ENCODE measurements at places on chromosomes 4 and X.

- no peak for DNase-seq
These were observed 79.5 kb downstream of the RASGEF1B start for GRCh38 chr4:81392164-81392563.

- DNase-seq: no peak
These were observed 152.5 kb upstream of the SPRY1 start for GRCh38 chr4:123244137-123244536.

DNA sequence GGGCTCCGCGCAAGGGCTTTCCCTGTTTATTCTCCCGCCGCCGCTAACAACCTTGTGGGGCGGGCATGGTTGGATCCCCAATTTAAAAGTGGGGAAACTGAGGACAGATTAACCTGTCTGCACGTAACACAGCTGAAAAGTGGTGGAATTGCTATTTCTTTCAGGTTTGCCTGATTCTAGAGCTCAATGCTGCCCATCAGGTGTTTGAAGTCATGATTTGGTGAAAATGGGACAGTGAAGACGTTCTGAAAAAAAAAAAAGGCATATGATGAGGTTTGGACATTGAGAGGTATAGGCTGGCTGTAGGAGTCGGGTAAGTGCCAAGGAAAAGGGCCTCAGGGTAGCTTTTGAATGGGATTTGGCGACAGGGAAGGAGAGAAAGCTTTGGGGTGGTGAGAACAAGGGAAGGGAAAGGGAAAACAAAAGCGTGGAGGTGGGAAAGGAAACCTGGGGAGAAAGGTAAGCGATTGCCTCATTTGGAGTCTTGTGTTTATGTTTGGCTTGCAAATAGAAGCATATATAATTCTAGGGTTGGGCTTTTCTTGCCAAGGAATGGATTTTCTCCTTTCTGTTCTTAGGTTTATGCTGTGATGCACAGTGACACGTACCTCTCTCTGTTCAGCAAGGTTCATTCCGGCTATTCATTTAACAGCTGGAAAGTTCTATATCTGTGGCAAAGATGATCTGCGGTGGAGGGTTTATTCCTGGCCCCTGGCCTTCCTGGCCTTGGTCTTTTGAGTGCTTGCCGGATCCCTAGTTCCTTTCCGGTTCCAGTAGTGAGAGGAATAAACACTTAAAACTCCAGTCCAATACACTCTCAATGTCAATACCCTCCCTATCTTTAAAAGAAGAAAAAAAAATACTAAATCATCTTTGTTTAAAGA, 2.4 kb upstream of the STIM2 start:
- no peak for DNase-seq

- DNase-seq: no peak
These were observed 159.8 kb downstream of the FAM13A start for GRCh38 chr4:88897180-88897579.

DNA sequence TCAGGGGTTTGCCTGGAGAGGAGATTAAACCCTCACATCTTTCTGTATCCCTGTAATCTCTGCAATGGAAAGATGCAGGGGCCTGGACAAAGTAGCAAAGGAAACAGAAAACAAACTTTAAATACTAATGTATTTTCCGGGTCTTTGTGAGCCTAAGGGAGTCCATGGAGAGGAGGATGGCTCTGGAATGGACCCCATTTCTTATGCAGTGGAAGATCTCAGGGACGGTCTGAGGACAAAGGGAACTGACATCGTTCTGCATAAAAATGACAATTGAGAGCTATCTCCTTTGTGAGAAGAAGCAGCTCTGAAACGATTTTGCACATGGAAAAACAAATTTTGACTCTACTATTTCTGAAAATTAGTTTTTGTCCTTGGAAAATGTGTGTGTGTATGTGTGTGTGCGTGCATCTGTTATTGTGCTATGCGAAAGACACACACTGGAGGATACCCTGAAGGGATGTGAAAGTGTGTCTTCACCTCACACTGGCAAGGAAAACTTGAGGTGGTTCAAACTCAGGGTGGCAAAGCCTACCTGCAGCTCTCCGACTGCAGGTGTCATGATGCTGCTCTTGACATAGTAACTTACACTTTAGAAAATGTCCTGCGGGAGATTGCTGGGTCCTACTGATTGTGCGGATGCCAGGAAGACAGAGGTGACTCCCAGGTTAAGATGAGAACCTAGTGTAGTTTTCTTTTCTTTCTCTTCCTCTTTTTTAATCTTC, 126.4 kb upstream of the JADE1 start:
- no peak for DNase-seq

- DNase-seq: no peak
These were observed 86.3 kb upstream of the BMP2K start for GRCh38 chr4:78689700-78690323.

GRCh38 chr4:91436556-91436955, 867.2 kb upstream of the GRID2 start:
- DNase-seq: no peak

- peak; percentile 97 for DNase-seq
These were observed 28.6 kb downstream of the AFAP1 start for GRCh38 chr4:7910952-7911578.

DNA sequence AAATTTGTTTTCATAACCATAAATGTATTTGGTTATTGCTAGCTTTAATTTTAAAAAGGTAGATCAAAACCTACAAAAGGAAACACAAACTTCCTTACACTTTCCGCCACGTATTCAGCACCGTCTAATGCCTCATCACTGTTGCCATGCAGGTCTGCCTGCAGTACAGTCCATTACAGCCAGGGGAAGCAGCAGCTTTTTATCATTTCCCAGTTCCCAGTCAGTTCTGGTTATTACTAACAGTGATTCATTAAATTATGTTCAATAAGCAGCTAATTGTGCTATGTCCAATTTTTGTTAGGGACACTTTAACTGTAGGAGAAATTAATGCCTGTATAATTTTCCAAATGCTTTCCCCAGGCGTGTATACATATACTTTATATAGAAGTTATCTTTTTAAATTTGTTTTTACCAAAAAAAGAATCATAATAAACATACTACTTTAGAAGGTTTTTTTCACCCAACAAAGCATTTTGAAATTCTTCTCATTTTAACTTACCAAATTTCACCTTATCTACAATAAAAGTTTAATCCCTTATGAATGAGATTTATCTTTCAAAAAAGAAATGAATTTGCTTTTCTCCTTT, 93.3 kb downstream of the ANXA3 start:
- peak; percentile 77 for DNase-seq

DNA sequence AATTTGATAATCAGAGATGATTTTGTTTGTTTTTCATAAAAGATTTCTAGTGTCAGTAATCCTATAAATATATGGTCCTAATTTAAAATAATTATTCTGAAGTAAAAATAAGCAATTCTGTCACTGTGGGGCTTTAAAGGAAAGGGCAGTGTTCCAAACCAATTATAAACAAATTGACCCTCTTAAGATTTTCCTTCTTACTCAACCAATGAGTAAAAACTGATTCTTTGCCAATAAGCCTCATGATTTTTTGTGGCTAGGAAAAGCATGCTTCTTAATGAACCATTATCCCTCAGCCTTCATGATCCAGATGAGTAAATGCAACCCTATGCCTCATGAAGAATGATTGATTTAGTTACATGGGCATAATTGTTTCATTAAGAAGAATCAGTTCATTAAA, 1010.4 kb downstream of the ADGRL3 start:
- no peak for DNase-seq

GRCh38 chrX:40570346-40571093, 10.2 kb upstream of the ATP6AP2 start:
- no peak for DNase-seq

DNA sequence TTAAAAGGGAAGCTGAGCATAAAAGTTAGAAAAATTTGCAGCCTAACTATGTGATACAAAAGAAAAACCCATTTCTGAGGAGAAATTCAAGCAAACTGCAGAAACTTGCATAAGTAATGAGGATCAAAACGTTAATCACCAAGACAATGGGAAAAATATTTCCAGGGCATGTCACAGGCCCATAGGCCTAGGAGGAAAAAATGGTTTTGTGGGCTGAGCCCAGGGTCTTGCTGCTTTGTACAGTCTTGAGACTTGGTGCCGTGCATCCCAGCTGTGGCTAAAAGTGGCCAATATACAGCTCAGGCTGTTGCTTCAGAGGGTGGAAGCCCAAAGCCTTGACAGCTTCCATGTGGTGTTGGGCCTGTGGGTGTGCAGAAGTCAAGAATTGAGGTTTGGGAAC, 37.7 kb upstream of the ADAMTS3 start:
- no peak for DNase-seq

- DNase-seq: no peak
These were observed 68.4 kb downstream of the SLC10A7 start for GRCh38 chr4:146453181-146453807.

DNA sequence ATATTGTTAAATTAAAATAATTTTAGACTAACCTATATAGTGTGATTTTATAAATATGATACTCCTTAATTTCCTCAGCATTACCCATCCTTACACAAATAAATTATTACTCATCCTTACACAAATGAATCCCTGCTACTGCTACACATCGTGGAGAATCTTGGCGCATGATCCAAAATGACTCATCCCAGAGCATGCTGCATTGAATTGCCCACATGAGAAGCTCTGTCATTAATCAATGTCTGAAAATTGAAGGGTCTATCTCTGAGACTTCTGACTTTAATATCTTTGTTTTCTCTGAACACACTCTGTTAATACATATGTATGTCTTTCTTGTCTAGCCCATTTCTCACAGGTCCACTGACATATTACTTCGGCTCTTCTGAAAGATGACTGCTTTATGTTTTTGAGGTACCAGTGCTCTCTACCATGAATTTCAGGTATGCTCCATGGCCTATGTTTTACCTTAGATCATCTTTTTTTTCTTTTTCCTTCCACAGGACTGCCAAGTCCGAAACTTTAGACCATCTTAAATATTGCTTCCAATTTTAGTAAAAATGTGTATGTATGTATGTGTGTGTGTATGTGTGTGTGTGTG, 15.7 kb upstream of the DUSP21 start:
- DNase-seq: peak; percentile 87

DNA sequence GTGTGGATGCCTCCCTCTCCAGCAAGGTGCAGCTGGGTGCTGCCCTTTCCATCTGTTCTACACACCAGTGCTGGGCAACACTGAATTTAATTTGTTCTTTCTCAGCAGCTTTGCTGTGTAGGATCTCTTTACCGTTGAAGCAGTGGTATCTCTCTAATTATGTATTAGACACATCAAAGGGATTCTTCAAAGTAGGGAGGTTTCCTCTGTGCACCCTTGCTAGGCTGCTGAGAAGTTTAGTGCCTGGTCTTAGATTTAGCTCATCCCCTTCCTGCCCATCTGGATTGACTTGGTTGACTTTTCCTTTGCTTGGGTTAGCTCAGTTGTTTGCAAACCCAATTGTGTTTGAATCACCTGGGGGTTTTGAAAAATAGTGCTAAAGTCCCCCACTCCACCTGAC, 27.8 kb upstream of the LDB2 start:
- no peak for DNase-seq

- DNase-seq: peak; percentile 25
These were observed 2.7 kb upstream of the BMX start for GRCh38 chrX:15497865-15498264.

DNA sequence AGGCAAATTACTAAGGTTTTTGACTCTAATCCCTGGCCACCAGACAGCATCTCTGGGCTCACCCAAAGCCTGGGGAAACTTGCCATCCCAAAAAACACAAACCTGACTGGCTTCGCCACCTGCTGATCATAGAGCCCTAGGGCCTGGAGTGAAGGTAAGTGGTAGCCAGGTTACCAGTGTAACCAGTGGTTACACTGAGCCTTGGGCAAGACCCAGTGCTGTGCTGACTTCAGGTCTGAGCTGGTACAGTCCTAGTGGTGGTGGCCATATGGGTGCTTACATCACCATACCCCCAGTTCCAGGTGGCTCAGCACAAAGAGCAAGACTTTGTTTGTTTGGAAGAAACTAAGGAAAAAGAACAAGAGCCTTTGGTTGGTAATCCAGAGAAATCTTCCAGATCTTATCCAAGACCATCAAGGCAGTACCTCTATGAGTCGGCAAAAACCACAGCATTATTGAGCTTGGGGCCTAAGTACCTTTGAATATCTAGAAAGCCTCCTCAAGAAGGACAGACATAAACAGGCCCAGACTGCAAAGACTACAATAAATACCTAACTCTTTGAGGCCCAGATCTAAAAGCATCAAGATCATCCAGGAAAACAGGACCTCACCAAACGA, 13.7 kb downstream of the MED14 start:
- no peak for DNase-seq

GRCh38 chr4:185969657-185970056, 99.3 kb upstream of the TLR3 start:
- DNase-seq: no peak

GRCh38 chrX:39907964-39908661, 189.6 kb downstream of the BCOR start:
- peak; percentile 97 for DNase-seq

DNA sequence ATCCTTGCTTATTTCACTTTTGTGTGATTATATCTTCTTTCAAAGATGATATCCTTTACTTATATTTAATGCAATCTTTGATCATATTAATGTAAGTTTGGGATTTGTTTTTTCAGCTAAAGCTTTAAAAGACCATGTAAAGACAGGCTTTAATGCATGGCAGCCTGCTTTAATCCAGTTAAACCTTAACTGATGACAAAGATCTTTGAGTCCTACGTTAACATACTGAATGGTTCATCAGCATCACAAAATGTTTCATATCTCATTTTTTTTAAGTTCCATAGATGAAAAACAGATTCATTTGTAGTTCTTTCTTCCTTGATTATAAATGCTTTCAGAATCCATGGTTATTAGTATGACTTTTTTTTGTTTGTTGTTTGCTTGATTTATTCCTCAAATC, 1102.8 kb downstream of the FSTL5 start:
- no peak for DNase-seq

DNA sequence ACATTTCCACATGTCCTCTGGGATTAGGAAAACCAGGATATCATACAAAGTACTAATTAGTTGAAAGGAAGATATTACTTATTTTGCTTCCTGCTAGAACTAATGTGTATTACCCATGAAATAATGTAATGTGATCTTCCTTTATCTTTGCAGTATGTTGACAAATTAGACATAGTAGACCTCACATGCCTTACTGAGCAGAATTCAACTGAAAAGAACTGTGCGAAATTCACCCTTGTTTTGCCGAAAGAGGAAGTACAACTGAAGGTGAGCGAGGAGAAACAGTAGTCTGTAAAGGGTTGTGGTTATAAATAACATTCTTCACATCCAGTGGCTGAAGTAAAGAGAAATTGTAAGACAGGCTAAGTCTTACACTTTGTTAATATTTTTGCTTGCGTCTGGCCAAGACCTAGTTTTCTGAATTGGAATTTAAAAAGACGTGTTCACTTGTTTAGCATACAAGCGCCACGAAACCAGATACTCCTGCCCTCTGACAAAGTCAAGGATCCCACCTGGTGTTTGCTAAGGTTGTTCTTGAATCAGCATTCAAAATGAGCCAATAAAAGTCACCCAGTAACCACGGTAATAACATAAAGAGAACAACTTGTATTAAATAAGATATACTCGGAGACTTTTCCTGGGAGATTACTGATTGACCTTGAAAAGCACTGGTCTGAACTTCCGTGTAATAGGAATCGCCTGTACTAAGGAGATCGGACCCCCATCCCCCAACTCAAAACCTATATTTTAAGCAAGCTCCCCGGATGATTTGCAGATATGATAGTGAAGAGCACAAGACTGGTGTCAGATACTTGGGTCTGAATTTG, 16.9 kb downstream of the STAP1 start:
- no peak for DNase-seq
